ENCODE measurements at places on chromosomes 5 and 9.

DNA sequence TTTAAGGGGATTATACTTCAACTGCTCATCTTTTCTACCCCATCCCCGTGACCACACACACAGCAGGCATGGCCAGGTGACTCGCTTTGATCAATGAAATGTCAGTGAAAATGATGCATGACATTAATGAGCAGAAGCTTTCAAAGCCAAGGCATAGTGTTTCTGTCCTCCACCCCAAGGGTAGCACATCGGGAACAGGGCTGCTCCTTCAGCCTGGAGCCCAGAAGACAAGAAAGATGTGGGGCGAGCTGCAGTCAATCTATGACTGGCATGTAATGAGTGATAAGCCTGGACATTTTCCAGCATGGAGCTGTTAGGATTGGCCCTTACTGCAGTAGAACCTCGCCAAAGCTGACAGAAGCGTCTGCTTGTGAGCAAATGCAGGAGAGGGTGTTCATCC lies 122.6 kb upstream of the IRX2 start:
- DNase-seq: no peak

DNA sequence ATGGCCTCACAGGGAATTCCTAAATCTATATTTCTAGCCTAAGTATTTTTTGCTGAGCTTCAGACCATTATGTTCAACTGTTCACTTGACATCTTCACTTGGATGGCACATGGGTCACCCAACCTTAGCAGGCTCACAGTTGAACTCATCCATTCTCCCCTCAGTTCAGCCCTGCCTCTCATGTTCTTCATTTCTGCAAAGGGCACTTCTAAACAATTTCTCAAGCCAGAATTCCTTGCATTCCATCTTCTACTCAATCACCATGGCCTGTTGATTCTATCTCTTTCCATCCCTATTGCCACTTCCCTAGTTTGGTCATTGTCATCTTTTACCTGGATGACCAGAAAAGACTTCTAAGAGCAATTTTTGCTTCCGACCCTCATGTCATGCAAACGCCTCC lies 7.3 kb upstream of the RGS3 start:
- no peak for DNase-seq

DNA sequence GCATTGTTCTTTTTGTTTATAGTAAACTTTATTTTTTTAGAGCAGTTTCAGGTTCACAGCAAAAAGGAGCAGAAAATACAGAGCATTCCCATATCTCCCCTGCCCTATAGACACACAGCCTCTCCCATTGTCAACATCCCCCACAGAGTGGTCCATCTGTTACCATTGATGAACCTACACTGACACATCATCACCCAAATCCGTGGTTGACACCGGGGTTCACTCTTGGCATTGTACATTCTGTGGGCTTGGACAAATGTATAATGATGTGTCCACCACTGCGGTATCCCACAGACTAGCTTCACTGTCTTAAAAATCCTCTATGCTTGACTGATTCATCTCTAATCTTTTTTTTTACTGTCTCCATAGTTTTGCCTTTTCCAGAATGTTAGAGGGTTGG lies 120.7 kb upstream of the SPATA31C2 start:
- no peak for DNase-seq

GRCh38 chr9:90449213-90449925 lies 193.3 kb downstream of the DIRAS2 start:
- DNase-seq: no peak

- no peak for DNase-seq
Measured at GRCh38 chr5:132491368-132492364, 1.1 kb upstream of the IRF1 start.

DNA sequence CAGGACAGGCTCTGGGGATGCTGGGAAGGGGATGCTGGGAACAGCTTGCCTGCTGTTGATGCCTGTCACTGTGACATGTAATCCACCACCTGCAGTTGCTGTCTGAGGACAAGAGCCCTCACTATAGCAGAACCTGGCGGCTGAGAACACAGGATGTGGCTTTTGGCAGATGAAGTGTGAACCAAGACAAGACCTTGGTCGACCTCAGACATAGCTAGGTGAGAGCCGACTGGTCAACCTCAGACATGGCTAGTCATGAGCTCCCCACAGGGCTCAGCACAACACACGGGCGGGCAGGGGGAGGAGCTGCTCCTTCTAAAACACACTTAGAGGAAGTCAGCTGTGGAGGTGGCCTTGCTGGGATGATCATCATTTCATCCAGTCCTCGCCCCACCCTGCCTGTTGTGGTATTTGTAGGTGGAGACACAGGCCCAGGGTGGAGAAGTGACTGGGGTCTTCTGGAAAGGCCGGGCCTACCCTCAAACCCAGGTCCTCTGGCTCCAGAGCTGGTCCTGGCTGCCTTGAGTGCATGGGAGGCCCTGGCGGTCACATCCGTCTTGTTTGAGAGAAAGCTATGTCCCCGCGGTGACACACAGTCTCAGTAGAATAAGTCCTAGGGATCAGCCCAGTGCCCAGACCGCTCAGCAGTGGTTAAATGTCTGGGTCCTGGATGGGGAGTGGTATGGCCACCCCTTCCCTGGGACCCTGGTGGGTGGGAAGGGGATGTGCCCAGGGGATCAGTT lies 6.1 kb downstream of the SUSD3 start:
- DNase-seq: no peak

DNA sequence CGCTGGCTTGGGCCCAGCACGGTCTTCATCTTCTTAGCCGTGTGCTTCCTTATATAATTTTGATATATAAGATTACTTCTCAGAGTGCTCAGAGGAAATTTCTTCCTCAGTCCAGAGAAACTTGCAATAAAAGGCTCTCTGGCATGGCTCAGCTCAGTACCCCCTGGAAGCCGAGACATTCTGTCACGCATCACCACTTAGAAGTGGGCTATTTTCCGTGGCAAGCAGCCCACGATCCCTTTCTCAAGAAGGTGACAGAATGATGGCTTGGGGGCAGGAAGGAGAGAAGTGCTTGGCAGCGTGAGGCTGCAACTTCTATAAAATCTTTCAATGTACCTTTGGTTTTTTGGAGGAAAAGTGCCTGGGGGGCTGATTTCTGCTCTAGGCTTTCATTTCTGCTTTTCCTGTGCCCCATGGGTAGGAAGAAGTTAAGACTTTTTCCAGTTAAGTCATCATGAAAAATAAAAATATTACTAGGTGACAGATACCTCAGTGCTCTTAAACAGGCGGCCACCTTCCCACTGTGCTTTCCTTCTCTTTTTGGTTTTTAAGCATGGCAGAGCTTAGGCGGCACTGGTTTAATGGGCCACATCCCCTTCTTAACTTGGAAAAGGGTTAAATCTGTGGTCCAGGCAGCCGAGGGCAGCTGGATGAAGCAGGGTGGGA lies 104.6 kb downstream of the MVB12B start:
- DNase-seq: no peak

- DNase-seq: no peak
Measured at GRCh38 chr9:79396168-79396567, 175.6 kb upstream of the TLE4 start.

- no peak for DNase-seq
Measured at GRCh38 chr9:72476617-72477437, 44.6 kb upstream of the TMC1 start.

DNA sequence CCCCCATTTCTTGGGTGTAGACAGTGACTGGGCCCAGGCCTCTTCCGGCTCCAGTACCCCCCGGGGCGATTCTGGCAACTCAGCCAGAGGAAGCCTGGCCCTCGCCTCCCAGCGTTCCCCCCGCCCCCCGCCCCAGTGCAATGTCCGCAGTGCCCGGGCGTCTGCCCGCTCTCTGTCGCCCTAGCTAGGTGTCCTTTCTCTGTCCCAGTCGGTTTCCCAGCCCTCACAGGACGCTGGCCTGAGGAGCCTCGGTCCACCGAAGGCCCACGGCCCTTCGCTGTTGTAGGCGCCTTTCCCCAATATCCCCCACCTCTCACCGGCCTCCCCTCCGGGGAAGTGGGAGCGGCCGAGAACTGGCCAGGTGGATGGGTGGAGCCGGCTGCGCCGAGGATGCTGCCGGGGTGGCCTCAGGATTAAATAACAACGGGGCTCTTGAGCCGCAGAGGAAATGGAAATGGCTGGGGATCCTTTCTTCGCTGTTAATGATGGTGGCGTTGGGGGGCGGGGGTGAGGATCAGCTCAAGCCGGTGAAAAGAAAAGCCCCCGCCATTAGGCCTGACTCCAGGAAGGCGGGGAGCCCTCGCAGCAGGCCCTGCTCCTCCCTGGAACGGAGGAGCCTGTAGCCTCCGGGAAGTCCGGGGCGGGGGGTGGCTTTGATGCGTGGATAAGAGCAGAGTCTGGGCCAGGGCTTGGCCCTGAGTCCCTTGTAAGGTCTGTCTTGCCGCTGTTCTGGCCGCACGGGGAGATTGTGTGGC lies 1.1 kb upstream of the SPRY4 start:
- peak; percentile 30 for DNase-seq

- no peak for DNase-seq
Measured at GRCh38 chr5:39654715-39655114, 229.9 kb upstream of the DAB2 start.

DNA sequence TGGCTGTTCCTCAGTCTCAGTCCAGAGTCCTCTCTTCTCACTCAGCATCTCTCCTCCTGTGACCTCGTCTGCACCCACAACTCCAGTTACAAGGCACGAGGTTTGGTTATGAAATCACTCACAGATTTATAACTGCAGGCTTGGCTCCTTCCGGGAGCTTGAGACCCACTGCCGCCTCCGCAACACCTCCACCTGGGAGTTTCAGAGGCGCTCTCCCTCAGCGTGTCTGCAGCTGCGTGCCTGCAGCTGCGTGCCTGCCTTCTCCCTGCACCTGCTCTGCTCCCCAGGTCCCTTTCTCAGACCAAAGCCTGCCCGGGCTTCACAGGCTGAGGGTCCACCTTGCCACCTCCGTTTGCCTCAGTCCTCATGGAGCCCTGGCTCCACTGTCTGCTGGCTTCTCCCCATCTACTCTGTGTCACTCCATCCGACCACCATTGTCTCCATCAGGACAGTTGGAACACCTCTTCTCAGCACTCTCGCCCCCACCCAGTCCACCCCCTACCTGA lies 51.5 kb downstream of the HRH2 start:
- DNase-seq: no peak

All from NCI-H1930 (cell line).